ENCODE measurements at places on chromosomes 6 and 20. TPM values are rescaled to one million over a fixed set of nuclear protein-coding genes. Genes with fewer than 3 reads are reported as not detected.

The HLA-G gene
- total RNA-seq = 0.16 TPM

The MUC22 gene
- 0.88 TPM for total RNA-seq

The BPIFB4 gene
- total RNA-seq = not detected

The LGSN gene
- not detected for total RNA-seq

The KCNS1 gene
- 0.40 TPM for total RNA-seq

The PTK6 gene
- 92.7 TPM for total RNA-seq

The GRM1 gene
- not detected for total RNA-seq

The KCNK5 gene
- total RNA-seq = 5.1 TPM

The ATP6V1G2 gene
- not detected for total RNA-seq

The CST4 gene
- total RNA-seq = not detected

The CYP21A2 gene
- 0.60 TPM for total RNA-seq

The RBM12 gene
- 58.0 TPM for total RNA-seq

The EYA4 gene
- total RNA-seq = 0.20 TPM

The FAM217A gene
- total RNA-seq = not detected

The PKIG gene
- 11.3 TPM for total RNA-seq

The BNIP5 gene
- total RNA-seq = not detected

The GTF2H4 gene
- 23.9 TPM for total RNA-seq

The GPSM3 gene
- total RNA-seq = 2.2 TPM

The PGBD1 gene
- 0.76 TPM for total RNA-seq

The SYCP2 gene
- 0.60 TPM for total RNA-seq

The CCM2L gene
- 1.2 TPM for total RNA-seq

The MOG gene
- total RNA-seq = not detected

The RAB32 gene
- total RNA-seq = 5.7 TPM

The KHDC1L gene
- total RNA-seq = 0.32 TPM

The SLC32A1 gene
- not detected for total RNA-seq

The PNLDC1 gene
- not detected for total RNA-seq

The RPS10 gene
- total RNA-seq = 1,684 TPM

The MRPS10 gene
- total RNA-seq = 48.1 TPM

The PRIM2 gene
- 6.1 TPM for total RNA-seq
